Naive thymus-derived CD8-positive, alpha-beta T cell (primary cell): ENCODE measurements at places on chromosomes 11 and 22. TPM values are rescaled to one million over a fixed set of nuclear protein-coding genes. Genes with fewer than 3 reads are reported as not detected.

GRCh38 chr11:60764879-60765278 is 8.2 kb downstream of the MS4A15 start:
- DNase-seq, result no peak

DNA sequence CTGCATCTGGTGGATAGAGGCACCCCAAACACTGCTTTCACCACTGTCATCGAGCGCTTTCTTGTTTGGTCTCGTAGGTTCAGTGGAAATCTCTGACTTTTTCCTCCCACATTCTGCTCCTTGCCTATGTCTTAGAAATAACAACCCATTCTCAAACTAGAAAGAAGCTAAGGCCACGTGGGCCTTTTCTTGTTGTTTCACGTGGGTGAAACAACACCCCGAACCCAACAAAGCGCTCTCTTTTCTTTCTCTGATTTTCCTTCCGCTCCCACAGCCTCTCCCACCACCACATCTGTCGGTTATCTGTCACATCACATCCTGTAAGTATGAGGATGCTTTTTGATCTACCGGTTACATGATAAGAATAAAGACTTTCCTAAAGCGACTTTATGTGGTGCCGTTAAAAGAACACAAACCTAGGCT is 77.1 kb downstream of the LINC01488 start:
- DNase-seq, result no peak

GRCh38 chr11:111378861-111379601 is at the start of gene POU2AF1:
POU2AF1 (minus strand) TSS chr11:111379275; CDS start chr11:111379177, 98 bp downstream.
- peak; percentile 89 for DNase-seq

DNA sequence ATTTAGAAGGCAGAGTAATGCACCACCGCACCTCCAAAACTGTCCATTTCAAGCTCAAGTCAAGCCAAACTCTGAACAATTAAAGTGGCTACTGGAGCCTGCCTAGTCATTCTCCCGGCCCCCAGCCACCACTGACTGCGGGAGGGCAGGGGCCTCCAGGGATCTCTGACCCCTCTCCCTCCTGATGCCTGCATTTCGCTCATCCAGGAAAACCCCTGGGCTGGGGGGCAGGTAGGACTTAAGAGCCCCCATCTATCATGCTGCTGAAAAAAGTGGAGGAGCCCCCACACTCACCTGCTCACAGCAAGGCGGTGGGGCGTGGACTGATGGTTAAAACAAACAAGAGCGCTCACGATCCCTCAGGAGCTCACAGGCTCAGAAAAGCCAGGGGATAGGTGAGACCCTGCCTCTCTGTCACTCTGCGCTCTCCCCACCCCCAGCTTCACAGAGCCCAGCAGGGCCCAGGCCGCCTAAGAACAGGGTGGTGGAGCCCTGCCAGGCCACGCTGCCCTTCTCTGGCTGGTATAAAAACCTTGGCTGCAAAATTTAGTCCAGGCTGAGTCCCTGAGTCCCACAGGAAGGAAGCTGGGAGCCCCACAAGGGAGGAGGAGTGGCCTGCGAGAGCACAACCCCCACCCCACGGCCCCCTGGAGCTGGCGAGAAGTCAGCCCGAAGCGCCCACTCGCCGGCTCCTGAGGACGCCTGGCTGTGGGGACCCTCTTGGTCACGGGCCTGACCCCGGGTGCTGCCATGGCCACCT is 21.0 kb upstream of the MOB2 start:
- no peak for DNase-seq

INCENP gene
- 27.9 TPM for total RNA-seq

DNA sequence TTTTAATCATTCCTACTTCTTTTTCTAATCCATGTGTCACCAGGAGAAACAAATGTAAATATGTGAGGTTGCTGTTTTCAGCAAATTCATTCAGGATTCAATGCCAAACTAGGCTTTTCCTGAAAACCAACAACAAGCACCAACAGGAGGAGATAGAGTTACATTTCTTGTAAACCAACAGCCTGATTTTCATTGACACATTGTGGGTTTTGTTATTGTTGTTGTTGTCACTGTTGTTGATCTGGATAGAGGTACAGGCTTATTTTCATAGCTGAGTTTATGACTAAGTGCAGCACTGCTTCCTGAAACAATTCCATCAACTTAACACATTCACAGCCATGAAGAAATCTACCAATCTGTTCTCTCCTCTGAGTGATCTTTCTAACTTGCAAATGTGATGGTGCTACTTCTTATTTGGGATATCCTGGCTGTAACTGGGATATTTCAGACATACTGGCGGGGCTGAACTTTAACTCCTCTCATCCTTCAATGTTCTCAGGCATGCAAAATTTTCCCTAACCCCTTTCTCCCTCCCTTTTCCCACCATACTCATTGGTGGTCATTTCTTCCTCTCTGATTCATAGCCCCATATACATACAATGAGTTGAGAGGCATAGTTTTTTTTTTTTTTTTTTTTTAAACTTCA is 65.5 kb downstream of the ME3 start:
- DNase-seq, result no peak

PATE4 gene
- total RNA-seq, result not detected

SYCE3 gene
- total RNA-seq, result not detected

NAV2 gene
- 4.2 TPM for total RNA-seq

DNA sequence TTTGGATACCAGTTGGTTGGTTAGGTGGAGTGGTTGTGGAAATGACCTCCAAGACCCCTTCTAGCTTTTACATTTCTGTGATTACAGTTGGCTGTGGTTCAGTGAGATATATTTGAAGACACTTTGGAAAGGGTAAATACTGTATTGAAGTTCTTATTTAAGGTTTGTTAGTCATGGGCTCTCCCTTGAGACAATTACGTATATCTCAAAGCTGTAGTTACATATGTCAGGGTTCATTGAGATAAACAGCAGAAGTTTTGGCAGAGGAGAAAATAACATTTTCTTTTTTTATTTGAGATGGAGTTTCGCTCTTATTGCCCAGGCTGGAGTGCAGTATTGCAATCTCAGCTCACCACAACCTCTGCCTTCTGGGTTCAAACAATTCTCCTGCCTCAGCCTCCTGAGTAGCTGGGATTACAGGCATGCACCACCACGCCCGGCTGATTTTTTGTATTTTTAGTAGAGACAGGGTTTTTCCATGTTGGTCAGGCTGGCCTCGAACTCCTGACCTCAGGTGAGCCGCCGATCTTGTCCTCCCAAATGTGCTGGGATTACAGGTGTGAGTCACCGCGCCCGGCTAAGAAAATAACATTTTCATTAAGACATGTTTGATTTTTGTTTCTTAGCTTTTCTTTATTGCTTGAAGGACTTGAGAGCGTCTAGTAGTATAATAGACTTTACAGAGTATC is 1.9 kb downstream of the RNF121 start:
- no peak for DNase-seq

GRCh38 chr22:17222503-17222902 is 3.3 kb upstream of the ADA2 start:
- DNase-seq, result no peak

TMEM45B gene
- total RNA-seq, result 6.1 TPM

GRCh38 chr11:60345489-60345888 is 18.4 kb downstream of the MS4A6E start:
- no peak for DNase-seq

DNA sequence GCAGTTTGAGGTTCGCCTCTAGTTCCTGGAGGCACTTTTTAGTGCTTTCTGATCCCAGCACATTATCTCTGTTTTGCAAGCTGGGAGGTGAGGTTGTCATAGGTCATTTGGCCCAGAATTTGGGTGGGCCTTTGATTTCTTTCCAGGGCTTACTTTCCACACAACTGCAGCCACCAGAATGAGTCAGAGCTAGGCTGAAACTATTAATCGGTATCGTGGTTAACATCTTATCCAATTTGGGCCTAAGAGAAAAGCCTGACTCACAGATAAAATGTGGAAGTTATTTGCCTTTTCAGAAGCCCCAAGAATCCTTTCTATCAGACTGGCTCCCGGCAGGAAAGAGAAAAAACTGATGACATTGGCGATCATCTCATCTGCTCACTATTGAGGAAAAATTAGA is 166.4 kb downstream of the KIRREL3 start:
- DNase-seq, result no peak

PACSIN3 gene
- total RNA-seq, result not detected

CNGA4 gene
- total RNA-seq, result 0.70 TPM

GRCh38 chr11:27255447-27255828 is 107.6 kb downstream of the CCDC34 start:
- no peak for DNase-seq

GRK3 gene
- total RNA-seq, result 8.8 TPM

PTPN5 gene
- not detected for total RNA-seq

TNNT3 gene
- total RNA-seq, result 29.7 TPM

- no peak for DNase-seq
These were observed 98.5 kb downstream of the TMEM135 start for GRCh38 chr11:87136236-87136635.

DNA sequence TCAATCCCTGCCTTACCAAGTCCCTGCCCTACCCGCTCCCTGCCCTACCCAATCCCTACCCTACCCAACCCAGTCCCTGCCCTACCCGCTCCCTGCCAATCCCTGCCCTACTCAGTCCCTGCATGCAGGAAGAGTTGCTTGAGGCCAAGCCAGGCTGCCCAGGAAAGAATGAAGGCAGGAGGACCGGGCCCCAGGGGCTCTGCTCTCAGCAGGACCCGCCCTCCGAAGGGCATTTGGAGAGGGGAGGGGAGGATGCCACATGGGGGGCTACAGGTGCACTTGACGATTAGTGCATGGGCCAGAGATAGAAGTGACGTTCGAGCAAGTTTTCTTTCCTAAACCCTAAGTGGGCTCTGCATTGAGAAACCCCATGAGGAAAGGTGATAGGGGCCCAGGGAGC is 581.2 kb downstream of the TBC1D22A start:
- DNase-seq, result no peak

LMO1 gene
- not detected for total RNA-seq

- no peak for DNase-seq
These were observed 2.7 kb downstream of the PLXNB2 start for GRCh38 chr22:50304528-50305392.

MAPK11 gene
- 1.2 TPM for total RNA-seq

- DNase-seq, result no peak
These were observed 89.3 kb upstream of the CHRM4 start for GRCh38 chr11:46480909-46481308.

TPBGL gene
- total RNA-seq, result 0.16 TPM

DNA sequence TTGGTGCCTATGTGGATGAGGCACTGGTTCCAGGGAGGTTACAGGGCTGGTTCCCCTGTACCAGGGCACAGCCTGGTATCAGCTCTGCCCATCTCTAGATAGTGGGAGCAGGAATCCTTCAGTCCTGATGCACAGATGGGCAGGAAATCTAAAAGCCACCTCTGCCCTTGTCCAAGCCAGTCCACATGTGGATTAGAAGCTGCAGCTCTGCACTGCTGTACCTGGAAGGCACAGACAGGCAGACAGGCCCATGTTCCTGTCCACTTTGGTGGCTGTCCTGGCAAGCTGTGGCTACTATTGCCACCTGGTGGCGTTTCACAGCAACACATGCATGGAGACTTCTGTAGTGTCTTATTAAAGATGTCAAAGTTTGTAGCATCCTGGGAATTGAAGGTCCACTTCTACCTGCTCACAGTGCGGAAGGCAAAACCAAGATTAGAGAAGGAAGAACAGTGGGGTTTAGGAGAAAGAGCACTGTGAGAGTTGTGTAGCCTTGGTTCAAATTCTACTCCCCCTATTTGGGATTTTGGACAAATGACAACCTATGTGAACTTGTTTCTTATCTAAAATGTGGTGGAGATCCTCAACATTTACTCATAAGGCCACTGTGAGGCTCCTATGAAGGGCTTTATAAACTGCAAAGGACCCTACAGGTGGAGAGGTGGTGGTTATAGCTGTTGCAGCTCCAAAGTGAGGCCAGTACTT is 30.1 kb downstream of the NAV2 start:
- DNase-seq, result peak; percentile 57

ARHGEF17 gene
- not detected for total RNA-seq

DNA sequence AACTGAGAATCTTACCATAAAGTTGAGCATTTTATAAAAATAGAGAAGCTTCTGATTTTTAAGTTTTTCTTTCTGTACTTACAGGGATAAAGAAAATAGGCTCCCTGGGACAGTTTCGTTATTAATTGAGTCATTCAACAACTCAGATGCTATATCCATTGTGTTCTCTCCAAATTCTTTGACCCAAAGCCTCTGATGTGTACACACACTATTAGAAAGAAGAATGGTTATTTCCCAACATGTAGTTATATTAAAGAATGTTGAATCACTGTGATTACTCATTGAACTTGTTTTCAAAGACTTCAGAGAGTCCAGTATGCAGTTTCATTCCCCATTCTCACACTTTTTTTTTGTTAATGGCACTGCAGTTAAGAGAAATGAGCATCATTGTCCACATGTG is 734.3 kb upstream of the ARHGAP42 start:
- no peak for DNase-seq

DNA sequence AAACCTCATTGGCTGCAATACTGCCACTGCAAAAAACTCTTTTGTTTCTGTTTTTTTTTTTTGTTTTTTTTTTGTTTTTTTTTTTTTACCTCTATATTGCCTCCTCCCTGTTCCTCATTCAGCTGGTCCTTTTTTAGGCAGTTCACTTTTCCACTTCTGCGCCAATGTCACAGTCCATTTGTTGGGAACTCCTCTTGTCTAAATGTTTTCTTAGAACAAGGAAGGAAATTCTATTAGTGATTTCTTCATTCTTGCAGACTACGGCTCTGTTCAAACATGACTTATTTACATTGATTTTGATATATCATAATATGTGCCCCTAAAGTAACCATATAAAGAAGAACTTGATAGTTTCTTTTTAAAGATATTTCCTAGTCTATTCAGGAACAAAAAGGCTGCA is 2.9 kb downstream of the FAM118B start:
- no peak for DNase-seq

- DNase-seq, result peak; percentile 77
These were observed 62.1 kb downstream of the THAP12 start for GRCh38 chr11:76318744-76319384.

GRCh38 chr11:47887910-47888569 is 39.9 kb upstream of the NUP160 start:
- peak; percentile 41 for DNase-seq

IL17REL gene
- not detected for total RNA-seq

- no peak for DNase-seq
These were observed 18.0 kb upstream of the DRD2 start for GRCh38 chr11:113493206-113493605.

DNA sequence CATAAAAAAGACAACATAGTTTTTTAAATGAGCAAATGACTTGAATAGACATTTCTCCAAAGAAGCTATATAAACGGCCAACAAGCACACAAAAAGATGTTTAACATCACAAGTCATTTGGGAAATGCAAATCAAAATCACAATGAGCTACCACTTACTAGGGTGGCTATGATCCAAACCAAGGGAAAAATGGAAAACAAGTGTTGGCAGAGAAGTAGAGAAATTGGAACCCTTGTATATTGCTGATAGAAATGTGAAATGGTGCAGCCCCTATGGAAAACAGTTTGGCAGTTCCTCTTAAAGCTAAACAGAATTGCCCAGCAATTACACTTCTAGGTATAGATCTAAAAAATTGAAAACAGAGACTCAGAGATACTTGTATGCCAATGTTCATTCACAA is 29.0 kb downstream of the PAMR1 start:
- DNase-seq, result no peak
